ENCODE measurements at places on chromosomes 6 and 20.

- no peak for DNase-seq
These were observed 793 bp upstream of the HDAC2 start for GRCh38 chr6:113971741-113972140.

GRCh38 chr6:135710042-135710441 is 141.5 kb upstream of the PDE7B start:
- no peak for DNase-seq

DNA sequence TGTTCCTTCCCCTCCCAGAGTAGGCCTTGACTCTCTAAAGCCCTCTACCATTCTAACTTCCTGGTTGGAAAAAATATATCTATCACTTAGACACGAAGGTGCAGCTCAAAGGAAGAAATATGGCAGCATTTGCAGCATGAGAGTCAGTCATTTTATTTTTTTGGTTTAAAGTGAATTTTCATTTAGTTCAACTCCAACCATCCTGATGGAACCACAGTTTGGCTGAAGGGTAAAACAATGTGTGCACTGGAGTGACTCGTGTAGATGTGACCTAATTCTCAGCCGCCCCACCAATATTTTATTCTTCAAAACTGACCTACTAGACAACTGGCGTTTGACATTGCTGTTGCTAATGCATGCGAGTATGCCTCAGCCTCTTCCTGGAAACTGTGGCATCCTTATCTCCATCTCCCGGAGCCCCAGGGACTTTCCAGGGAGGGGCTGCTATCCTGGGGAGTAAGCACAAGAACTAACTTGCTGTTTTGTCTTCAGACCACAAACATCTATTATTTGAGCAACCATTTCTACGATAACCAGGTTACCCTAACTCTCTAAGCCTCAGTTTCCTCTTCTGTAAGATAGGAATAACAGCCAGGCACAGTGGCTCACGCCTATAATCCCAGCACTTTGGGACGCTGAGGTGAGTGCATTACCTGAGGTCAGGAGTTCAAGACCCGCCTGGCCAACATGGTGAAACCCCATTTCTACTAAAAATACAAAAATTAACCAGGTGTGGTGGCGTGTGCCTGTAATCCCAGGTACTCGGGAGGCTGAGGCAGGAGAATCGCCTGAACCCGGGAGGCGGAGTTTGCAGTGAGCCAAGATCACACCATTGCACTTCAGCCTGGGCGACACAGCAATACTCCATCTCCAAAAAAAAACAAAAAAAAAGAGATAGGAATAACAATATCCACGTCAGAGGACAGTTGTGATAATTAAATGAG is 148.7 kb upstream of the JARID2 start:
- no peak for DNase-seq

DNA sequence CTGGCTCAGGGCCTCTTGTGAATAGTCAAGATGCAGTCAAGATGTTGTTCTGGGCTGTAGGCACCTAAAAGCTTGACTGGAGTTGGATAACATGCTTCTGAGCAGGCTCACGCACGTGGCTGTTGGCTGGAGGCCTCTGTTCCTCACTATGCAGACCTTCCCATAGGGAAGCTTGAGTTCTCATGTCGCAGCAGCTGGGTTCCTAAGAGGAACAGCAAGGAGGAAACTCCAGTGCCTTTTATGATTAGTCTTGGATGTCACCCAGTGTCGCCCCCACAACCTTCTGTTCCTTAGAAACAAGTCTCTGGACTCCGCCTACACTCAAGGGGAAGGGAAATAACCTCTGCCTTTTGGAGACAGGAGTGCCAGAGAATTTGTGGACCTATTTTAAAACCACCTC is 210.7 kb downstream of the BCAS1 start:
- no peak for DNase-seq

DNA sequence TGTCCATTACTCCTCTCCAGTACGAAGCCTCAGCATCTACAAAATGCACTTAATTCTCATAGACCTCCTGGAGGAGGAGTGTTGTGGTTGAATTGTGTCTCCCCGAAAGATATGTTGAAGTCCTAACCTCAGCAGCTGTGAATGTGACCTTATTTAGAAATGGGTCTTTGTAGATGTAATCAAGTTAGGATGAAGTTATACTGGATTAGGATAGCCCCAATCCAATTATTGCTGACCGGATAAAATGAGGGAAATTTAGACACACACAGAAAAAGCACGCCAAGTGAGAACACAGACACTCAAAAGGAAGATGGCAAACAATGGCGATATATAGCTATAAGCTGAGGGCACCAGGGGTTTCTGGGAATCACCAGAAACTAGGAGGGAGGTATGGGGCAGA is 64.2 kb upstream of the FAM184A start:
- DNase-seq: no peak

GRCh38 chr6:36827261-36828079 is 11.8 kb downstream of the CPNE5 start:
- DNase-seq: no peak

GRCh38 chr20:11906626-11907480 is 10.8 kb upstream of the BTBD3 start:
- no peak for DNase-seq

- no peak for DNase-seq
These were observed 1414.1 kb upstream of the EYS start for GRCh38 chr6:67121115-67121514.

All from stimulated activated naive CD8-positive, alpha-beta T cell treated with anti-CD3 and anti-CD28 coated beads, Interleukin-15, amount 100 ng/mL, for 72 hours (primary cell).